NCI-H146 (cell line): ENCODE measurements at places on chromosomes 3 and 15.
A peak's percentile ranks its signal among the peaks of the same experiment; 100 is the strongest.

GRCh38 chr3:155131104-155131503, 51.0 kb downstream of the MME start:
- no peak for DNase-seq

GRCh38 chr15:45858491-45858890, 223.7 kb downstream of the SQOR start:
- DNase-seq: no peak

GRCh38 chr15:47872869-47873432, 155.6 kb downstream of the SEMA6D start:
- peak; percentile 5 for DNase-seq

GRCh38 chr3:15324379-15324808, 8.0 kb downstream of the SH3BP5 start:
- DNase-seq: no peak

- DNase-seq: no peak
Observed at GRCh38 chr3:18723206-18723810, 298.2 kb upstream of the SATB1 start.
